Activated CD8-positive, alpha-beta memory T cell treated with anti-CD3 and anti-CD28 coated beads for 1 hour (primary cell): ENCODE measurements at places on chromosomes 12 and 14.

DNA sequence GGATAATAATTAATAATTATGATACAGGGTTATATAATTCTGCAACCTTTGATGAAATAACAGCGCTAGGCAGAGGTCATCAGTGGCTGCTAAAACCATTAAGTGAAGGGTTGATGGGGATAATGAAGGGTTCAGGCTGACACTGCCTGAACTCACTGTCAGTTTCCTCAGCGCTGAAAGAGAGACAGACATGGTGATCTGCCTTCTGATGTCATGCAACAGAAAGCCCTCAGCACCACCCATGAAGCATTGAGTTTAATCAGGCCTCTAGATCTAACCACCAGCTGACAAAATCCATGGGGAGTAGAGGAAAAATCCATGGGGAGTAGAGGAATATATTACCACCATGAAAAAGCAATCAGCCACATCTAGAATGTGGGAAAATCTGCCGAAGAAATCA, 107.6 kb downstream of the PTPRB start:
- DNase-seq = no peak

- DNase-seq = no peak
Measured at GRCh38 chr12:92007787-92008186, 137.9 kb downstream of the BTG1 start.

GRCh38 chr14:69674546-69675244, 63.3 kb downstream of the SUSD6 start:
- DNase-seq = no peak

DNA sequence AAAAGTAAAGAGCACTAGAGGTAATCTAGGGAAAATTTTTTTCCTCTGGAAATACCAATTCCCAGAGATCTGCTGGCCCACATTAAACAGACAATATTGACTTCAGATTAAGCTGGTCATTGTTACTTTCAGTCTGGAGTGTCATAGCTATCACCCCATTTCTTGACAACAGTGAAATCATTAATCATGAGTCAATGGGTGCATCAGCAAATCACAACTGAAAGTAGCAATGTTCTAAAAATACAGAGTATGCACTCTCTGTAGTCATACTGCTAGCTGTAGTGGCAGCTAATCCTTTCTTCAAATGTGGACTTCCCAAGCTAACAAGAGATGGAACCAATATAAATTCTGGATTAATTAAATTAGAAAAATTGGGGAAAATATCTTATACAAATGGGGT, 129.9 kb downstream of the CPNE8 start:
- DNase-seq = no peak

GRCh38 chr12:49790741-49791555, 37.3 kb downstream of the NCKAP5L start:
- no peak for DNase-seq
